Hematopoietic multipotent progenitor cell treated with erythropoietin and hydrocortisone succinate and interleukin-3 and kit ligand, for 17 days (in vitro differentiated cells): ENCODE measurements at places on chromosomes 4 and X.

DNA sequence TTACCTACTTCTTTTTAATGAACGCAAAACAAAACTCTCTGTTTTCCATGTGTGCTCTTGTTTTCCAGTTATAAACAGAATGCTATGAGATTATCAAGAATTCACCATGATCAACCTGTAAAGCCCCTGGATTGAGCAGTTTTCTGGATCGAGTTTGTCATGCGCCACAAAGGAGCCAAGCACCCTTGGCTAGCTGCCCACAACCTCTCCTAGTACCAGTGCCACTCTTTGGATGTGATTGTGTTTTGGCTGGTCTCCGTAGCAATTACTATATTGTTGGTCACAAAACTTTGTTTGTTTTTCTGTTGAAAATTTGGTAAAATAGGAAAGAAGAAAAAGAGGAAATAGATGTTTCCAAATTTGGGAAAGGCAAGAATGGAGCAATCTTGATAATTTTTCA lies 51.1 kb downstream of the UGT2B7 start:
- no peak for DNase-seq

- DNase-seq = no peak
These were observed 185.4 kb downstream of the OR13H1 start for GRCh38 chrX:131729295-131729694.

GRCh38 chr4:99938243-99938753 lies 8.1 kb downstream of the DNAJB14 start:
- DNase-seq = no peak

- DNase-seq = no peak
These were observed 191.0 kb downstream of the PRDM5 start for GRCh38 chr4:120731561-120731960.

DNA sequence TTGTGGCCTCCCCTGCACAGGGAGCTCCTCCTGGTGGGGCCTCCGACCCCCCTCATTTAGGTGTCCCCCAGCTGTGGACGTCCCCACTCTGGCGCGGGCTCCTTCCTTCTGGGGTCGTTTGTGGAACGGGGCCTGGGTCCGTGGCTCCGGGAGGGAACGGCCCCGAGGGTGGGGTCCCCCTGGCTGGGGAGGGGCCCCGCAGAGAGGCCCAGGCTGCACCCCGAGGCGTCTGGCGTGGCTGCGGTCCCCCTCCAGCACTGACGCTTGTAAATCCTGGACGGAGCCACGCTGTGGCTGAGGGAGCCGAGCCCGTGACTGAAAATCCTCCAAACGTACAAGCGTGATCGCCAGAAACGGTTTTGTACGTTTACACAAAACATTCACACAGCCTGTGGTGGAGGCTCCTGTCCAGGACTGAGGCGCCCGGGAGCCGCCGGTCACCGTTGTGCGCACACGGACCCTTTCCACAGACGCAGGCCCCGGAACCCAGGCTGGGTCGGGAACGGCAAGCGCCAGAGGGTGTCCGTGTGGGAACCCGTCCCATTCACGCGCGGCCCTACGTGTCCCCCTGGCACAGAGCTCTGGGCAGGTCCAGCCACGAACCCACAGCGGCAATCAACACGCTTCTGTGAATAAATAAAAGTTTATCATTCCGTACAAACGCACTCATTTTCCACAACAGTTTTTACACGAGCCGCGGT lies 15.2 kb upstream of the GTPBP6 start:
- DNase-seq = no peak

DNA sequence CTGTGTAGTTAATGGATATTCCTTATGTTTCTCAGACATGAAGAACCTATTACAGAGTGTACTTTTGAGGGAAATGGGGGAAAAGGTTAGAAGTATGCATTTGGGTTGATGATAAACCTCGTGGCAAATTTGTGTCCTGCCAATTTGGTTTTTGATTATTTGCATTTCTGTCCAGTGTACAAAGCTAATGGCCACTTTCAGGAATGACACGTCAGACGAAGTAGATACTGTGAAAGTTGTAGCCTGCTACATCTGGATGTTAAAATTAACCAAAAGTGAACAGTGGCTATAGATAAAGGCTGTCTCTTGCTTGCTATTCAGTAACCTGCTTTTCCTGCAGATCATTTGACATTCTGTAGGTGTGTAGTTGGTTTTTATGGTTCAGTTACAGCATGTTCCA lies 1.0 kb downstream of the PRDX4 start:
- peak; percentile 11 for DNase-seq

DNA sequence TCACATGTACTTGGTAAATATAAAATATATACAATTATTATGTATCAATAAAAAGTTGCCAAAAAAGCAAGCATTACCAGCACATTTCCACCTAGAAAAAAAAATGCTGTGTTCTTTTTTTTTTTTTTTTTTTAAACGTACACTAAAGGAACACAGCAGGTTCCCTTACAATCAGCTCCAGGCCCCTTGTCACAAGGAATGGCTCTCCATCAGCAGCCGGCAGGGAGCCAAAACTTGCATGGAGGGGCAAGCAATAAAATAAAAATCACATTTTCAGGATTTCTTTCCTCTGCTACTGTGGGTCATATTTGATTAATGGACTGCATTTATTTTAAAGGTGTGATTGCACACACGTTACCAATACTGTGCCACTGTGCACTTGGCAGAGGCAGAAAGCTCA lies 460.3 kb downstream of the GPAT3 start:
- no peak for DNase-seq

DNA sequence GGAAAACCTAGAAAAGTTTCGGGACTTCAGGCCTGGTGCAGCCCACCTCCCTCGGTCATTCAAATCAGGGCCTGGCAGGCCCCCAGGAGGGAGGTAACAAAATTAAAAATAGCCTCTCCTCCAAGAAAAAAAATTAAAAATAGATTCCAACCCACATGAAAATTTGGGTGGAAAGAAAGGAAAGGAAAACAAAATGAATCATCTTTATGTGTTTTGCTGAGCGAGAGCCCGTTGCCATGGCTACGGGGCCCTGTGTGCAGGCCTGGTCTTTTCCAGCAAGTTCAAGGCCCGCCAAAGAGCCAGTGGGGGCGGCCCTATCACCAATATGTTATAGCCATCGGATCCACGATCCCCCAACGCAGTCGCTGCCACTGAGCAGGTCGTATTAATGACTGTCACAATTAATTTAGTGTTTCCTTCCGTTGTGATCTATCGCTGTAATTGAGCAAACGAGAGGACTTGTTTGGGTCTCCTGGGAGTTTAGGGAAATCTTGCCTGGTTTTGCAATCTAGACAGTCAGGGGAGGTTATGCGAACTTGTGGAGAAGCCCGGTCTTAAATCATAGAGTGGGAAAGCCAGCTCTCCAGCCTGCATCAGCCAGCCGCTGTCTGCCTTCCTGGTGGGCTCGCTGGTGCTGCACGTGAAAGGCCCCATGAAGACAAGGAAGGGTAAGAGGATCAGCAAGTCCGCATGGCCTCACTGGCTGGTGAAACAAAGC lies 452.4 kb downstream of the BCOR start:
- no peak for DNase-seq

- no peak for DNase-seq
These were observed 40.1 kb downstream of the SORBS2 start for GRCh38 chr4:185771711-185772390.

DNA sequence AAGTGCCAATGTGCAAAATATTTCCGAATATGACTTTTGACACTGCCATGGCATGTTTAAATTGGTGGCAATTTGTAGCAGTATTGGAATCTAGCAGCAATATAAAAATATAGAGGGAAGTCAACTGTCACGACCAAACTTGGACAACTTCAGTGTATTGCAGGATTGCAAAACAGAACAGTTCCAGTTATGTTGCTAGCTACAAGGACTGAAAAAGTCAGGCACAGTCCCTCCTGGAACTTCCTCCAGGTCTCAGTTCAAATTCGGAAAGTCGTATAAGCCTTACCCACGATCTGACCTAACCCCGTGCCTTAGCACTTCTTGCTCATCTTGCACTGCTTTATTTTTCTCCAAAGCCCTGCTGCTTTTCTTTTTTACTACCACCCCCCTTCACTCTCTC lies 390.0 kb upstream of the GALNT7 start:
- DNase-seq = no peak

DNA sequence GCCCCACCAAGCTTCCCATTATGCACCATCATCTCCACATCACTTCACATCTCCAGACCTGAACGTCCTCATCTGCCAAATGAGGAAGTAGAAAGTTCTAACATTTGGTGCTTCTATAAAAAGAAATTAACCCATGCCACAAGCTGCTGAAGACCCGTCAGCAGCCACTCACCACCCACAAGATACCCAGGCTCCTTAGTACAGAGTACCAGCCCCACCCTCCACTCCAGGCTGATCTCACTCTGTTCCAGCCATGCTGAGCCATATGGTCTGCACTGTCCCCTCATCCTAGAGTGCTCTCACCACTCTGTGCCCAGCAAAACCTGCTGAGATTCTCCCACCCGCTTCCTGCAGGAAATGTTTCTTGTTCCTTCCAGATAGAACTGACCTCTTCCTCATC lies 240.8 kb upstream of the PPARGC1A start:
- no peak for DNase-seq

GRCh38 chr4:147830102-147830463 lies 98.2 kb downstream of the ARHGAP10 start:
- DNase-seq = no peak

DNA sequence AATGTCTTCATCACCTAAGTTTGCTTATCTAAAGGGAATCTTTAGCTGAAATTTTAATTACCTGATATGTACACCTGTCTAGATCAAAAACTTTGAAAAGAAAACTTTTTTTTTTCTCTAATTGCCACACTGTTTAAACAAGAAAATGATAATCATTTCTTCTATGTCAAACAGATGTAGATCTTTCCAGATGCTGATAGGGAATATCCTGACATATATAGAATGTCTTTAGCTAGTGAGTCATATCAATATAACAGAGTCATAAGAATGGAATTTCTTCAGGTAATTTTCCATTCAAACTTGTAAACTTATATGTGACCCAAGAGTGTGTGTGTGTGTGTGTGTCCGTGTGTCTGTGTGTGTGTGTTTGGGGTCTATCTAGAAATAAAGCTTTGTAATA lies 271.9 kb downstream of the GPM6A start:
- DNase-seq = no peak

DNA sequence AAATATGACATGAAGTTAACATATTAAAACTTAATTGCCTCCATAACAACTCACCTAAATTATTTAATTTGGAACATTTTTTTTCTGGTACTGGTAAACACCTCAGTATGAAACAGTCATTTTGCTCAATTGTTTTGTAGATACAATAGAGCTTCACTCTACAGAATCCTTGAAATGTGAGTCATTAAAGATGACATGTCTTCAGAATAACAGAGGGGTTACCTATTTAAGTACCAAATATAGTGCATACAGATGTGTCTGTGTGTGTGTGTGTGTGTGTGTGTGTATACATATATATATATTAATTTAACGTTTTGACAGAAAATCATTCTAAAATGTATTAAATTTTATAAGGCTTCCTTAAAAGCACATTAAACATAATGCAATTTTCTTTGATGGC lies 297.6 kb downstream of the INPP4B start:
- no peak for DNase-seq

DNA sequence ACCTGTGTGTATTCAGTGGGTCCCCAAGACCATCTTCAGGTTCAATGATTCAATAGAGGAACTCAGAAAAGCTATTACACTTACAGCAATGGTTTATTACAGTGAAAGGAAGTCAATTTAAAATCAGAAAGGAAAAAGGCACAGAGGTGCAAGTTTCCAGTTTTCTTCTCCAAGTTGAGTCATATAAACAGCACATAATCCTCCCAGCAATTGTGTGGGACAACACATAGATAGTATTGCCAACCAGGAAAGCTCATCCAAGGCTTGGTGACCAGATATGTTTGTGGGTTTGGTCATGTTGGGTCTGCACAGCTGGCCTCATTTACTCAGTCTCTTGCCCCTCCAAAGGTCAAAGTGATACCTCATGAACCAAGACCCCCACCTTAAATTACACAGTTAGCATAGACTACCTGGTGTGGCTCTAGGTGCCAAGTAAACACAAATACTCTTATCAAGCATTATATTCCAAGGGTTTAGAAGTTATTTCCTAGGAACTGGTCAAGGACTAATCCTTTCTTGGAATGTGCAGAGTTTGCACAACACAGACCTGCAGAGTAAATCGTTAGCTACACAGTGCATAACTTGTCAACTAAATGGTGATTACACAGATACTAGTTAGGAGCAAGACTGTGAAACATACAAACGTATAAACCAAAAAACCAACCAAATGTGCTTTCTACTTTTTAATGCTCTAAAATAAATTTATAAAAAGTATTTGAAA lies 777.3 kb downstream of the PCDH18 start:
- no peak for DNase-seq

GRCh38 chr4:39083164-39083563 lies 21.1 kb downstream of the KLHL5 start:
- no peak for DNase-seq

DNA sequence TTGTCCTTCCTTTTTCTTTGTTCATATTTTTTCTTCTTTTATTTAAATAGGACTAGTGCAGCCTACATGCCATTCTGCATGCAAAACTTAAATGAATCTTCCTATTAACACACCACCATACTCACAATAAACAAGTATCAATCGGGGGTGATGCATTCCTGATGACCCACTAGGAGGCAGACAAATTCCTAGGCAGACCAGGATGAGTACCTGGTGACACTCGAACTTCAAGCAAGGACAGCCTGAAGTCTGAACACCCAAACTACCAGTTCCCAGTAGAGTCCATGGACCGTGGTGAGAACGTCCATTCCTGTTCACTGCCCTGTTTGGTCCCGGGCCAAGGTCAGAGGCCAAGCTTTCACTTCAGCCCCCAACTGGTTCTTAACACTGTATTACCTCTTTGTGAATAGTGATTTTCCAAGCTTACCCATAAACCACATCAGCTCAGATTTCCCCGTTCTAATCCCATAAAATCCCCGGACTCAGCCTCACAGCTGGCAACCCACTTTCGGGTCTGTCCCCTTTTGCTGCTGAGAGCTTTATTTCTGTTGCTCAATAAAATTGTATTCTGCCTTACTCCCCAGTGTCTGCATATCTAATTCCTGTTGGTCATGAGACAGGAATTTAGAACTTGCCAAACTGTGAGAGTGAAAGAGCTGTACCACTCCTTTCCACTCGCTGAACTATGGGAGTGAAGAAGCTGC lies 1286.6 kb downstream of the FSTL5 start:
- DNase-seq = no peak

DNA sequence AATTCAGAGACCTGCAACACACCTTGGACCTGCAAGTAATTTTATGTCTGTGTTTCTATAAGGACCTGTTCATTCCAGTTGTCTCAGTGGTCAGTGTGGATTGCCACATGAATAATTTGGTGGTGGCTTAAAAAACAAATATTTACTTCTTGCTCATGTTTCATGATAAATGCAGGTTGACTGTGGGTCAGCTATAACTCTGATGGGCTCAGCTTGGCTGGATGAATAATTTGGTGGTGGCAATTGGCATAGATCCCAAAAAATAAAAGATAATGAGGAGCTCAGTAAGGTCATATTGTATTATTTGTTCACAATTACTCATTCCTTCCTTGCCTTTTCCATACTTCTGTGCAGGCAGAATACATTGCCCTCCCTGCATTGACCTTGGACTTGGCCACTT lies 18.9 kb upstream of the SCRG1 start:
- DNase-seq = no peak

- no peak for DNase-seq
These were observed 44.6 kb upstream of the ADRA2C start for GRCh38 chr4:3721627-3722026.

GRCh38 chr4:83657336-83657735 lies 121.4 kb downstream of the GPAT3 start:
- DNase-seq = no peak
